ENCODE measurements at places on chromosomes 4 and X.
A peak's percentile ranks its signal among the peaks of the same experiment; 100 is the strongest.

GRCh38 chrX:15645266-15645665 is 19.3 kb downstream of the CLTRN start:
- no peak for DNase-seq

DNA sequence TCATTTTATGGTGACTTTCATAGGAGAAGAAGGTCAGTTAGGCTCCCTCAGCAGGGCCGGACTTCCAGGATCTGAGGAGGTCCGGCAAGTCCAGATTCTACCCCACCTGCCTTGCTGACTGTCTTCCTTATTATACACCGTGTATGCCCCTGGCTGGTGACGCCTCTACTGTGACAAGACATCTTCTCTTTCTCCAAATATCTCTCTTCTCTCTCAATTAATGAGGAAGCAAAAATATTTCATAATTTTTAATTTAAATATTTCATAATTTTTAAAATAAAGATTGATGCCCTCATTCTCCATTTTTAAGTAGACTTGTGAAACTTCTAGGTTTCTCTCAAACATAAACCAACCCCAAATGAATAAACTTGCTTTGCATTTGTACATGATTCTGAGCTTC is 202.5 kb downstream of the NSUN7 start:
- no peak for DNase-seq

- no peak for DNase-seq
These were observed 81.3 kb upstream of the TSPAN5 start for GRCh38 chr4:98739751-98740150.

DNA sequence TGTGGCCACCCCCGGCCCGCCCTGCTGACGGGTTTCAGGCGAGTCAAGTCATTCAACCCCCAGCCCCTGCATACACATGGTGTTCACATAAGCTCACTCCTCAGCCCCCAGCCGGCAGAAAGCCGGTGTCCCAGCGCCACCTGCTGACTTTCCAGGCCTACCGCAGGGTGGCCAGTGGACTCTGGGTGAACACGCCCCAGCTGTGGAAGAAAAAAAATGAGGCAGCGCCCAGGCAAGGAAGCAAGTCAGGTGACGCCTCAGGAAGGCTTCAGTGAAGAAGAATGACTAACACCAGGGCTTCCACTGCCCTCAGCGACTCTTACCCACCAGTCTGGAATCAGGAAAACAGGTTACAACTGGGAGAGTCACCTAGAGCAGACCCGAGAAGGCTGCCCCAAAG is 15.8 kb downstream of the BCAP31 start:
- DNase-seq = peak; percentile 29

DNA sequence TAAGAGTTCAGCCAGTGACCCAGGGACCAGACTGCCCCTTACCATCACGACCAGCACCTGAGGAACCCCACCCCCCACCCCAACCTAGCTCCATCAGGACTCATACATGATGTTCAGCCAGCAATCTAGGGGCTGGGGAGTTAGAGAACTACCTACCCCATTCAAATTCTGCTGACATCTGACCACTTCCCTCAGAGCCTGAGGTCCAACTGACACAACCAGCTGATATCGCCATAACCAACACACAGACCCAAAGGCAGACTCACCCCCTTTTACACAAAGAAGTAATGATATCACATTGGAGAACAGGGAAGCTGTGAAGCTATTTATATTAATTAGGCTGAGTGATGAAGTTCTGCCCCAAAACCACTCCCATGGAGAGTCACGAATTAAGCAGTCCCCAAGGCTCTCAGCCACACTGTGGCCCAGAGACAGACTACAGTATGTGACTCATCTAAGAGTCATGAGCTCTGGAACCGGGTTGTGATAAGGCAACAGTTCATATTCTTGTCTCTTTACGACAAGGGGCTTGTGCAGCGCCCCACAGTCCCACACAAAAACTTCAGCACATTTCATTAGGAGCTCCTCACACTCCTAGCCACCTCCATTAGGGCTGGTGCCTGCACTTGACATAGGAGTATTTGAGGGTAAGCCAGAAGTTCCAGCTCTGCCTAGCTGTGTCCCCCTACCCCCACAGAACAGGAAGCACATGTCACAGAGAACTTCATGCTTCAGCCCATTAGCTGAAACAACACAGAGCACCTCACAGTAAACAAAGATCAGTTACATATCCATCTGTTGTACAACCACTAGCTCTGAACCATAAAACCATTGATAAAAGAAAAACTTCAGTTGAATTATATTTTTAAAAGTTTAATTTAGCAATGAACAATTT is 184.7 kb upstream of the ZCCHC13 start:
- no peak for DNase-seq

GRCh38 chr4:187586892-187587291 is 408.7 kb upstream of the ZFP42 start:
- no peak for DNase-seq

DNA sequence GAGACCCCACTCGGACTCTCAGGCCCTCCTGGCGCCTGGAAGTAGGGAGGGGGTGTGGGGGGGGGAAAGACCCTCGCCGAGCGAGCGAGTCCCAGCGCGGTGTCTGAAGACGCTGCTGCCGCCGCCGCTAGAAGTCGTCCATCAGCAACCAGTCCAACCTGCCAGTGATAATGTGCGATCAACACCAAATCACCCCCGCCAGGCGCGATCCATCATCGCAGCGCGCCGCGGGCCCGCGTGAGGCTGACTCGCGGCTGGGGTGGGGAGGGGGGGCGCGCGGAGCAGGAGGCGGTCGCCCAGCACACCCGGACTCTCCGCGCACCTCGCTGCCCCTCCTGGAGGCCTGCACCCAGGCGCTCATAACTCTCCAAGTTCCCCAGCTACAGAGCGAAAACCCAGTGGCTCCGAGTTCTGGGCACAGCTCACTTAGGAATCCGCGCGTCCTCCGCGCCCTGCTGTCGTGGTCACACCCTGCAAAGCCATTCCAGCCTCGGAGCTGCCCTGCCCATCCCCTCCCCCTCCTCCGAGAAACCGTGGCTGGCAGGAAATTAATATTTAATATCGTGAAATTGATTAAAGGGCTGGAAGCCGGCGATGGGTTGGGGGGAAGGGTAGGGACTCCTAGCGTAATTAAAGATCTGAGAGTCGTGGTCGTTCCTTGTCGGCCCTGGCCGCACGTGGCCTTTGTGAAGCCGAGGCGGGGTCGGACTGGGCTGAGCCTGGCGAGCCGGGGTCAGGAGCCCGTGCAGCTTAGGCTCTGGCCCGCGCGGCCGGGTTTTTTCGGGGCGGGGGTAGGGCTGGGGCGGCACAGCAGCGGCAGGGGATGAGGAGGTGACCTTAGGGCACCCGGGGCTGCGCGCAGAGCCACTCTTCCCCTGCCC is 58.1 kb upstream of the BCOR start:
- DNase-seq = no peak

DNA sequence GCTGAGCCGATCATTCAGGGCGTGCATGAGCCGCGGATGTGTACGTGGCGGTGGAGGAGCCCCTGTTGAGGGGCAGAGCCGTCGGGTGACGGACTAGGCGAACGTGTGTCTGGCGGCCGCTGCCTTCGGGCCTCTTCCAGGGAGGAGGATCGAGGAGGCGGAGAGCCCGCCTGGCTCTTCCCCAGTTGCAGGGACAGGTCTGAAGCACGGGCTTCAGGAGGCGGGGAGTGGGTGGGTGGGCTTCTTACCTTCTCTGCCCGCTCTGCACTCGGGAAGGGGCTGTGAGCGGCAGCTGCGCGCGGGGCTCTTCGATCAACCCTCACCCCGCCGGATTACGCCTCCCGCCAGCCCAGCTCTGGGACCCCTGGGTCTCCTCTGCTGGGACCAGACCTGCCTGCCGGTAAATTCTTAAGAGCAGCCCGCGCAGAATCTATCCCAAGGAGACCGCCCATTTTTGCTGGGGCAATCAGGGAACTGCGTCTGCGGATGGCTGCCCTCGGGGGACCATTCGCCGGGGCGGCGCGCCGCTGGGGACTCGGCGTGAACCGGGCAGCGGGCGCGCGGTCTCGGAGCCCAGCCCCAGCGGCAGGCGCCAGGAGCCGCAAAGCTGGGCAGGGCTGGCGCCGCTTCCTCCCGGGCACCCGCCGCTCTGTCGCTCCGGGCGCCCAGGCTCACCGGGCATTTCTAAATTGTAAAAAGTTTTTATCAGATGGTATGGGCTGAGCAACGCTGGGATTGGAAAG is 4.9 kb downstream of the PLAC8 start:
- DNase-seq = peak; percentile 32

GRCh38 chr4:141413366-141413765 is 192.7 kb downstream of the ZNF330 start:
- DNase-seq = no peak

- DNase-seq = no peak
These were observed 847.0 kb downstream of the TRIML1 start for GRCh38 chr4:188986271-188986689.

GRCh38 chrX:16589826-16590225 is 60.1 kb upstream of the S100G start:
- DNase-seq = no peak

DNA sequence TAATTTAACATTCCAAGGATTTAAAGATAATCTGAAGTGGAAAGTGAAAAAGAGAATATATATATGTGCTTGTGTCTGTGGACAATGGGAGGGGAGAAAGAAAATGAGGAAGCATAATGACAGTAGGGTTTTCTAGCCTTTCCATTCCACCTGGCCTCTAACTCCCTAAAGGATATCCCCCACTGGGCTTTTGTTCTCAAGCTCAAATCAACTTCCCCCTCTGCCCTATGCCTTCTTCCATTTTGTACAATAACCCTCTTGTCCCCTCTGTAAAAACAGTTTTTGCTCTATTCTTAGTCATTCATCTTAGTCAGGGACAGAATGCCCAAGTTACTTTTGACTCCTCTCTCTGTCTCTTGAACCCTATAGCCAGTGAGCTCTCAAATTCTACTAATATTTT is 23.6 kb downstream of the ANTXR2 start:
- DNase-seq = no peak

DNA sequence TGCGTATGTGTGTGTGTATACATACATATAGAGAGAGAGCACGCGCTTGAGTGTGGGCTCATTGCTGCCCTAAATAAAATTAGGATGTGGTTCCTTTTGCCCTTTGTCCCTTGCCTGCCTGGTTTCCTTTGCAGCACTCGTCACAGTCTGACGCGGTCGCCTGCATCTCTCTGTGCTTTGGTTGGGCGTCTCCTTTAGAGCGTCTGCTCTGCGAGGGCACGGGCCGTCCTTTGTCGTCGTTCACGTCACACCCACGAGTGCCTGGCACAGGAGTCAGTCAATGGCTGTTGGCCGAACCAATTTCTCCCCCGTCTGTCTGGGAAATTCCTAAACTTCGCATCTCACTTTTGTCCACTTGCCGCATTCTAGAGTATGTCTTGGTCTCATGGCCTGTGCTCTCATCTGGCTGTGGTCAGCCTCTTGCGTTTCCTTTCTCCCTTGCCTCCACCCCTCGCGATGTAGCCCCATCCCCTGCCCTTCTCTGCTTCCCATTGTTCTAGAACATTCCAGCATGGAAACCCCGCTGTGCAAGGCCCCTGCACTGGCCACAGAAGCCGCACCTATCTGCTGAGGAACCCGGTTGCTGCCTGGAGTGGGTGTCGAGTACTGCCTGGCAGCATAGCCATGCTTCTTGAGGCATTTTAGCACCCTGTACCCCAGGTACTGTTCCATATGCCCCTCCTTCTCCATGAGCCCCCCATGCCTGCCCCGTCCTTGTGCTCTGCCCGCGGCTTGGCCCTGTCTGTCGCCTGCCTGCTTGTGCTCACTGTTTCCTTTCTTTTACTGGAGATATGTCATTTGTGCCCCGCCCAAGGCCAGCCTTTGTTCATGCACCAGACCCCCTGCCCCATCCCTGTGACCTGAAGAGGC is 8.0 kb downstream of the MAEA start:
- peak; percentile 35 for DNase-seq

GRCh38 chrX:118337687-118338086 is 8.2 kb upstream of the WDR44 start:
- no peak for DNase-seq

DNA sequence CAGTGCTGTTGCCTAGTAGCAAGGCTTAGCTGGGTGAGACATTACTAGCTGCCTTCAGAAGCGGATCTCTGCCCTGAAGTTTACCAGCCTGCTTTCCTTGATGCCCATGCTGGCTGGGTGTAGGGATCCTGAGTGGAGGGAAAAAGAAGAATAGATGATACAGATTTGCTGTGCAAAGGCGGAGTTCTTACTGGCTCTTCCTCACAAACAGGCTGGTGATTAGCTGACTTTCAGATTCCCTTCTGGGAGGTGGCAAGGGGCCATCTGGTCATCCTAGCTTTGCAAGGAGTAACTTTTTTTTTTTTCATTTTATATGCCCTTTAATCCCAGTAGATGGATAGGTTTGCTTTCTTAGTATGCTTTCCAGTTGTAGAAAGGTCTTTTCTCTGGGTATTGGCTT is 44.8 kb downstream of the SMARCA5 start:
- DNase-seq = no peak

All from T-helper 17 cell (primary cell).